Naive B cell (primary cell): ENCODE measurements at places on chromosomes 5 and 9.

- DNase-seq = no peak
Observed at GRCh38 chr9:79610791-79611614, 39.2 kb downstream of the TLE4 start.

- no peak for DNase-seq
Observed at GRCh38 chr5:121199216-121199999, 652.3 kb upstream of the FTMT start.

DNA sequence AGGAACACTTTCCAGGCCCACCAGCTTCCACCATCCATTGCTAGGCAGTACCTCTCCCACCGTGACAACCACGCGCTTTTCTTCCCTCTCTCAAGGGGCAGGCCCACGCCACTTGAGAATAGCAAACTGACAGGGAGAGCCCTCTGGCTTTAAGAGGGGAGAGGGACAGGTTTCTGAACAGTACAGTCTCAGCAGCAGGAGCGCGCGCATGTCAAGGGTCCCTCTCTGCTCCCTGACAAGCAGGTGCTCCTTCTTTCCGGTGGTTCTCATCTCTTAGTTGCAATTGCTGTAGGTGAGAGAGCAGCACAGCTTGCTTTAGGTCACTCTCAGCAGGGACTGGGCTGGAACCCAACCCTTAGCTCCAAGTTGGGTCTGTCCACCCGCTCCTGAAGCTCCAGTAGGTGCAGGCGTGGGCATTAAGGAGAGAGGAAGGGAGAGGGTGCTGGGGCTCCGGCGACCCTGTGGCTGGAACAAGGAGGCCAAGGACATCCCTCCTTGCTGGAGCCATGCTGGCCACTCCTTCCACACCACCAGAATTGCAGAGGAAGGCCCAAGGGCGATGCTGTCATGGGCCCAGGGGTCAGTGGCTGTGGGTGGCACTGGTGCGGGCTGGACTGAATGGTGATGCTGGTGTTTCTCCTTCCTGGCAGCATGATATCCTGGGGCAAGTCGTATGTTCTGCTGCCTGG lies 9.0 kb upstream of the PHF2 start:
- no peak for DNase-seq

- DNase-seq = no peak
Observed at GRCh38 chr5:171911152-171911551, 95.3 kb downstream of the FBXW11 start.

DNA sequence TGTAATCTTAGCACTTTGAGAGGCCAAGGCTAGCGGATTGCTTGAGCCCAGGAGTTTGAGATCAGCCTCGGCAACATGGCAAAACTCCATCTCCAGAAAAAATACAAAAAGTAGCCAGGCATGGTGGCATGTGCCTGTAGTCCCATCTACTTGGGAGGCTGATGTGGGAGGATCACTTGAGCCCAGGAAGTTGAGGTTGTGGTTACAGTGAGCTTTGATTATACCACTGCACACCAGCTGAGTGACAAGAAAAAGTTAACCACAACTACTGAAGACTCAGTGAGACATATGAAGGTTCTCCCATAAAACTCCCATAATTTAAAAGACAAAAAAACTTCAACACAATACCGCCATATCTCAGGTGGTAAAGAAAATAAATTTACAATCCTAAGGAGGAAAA lies 98.0 kb downstream of the NR6A1 start:
- no peak for DNase-seq

DNA sequence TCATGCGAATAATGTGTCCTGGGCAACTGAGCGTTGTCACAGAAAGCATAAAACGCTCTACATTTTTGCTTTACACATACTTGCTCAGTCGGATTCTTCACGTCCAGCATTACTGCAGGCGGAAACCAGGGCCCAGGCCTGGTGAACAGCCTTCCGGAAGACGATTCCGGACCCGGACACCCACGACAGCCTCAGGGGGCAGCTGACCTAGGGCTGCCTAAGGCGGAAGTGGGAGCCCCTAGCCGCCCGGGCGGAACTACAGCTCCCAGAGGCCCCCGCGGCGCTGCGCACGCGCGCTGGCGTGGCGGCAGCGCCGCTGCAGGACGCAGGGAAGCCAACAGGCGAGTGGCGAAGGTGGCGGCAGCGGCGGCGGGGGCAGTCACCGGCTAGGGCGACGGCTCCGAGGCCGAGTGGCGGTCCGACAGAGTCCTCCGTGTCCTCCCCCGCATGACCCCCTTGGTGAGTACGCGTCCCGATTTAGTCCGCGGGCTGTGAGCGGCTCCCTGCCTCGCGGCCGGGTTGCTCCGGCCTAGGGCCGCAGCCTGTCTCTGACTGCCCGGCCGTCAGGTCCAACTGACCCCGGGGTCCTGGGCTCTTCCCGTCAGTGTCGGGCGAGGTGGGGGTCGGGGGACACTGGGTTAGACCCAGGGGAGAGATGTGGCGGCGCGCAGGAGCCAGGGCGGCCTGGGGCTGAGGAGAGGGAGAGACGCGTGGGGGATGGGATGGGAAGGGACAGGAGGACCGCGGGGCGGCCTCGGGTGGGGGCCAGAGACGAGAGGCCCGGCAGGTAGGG lies at the start of gene GAPVD1:
Gene GAPVD1 (plus strand): TSS at position 326 of the 793 bp plus-strand sequence. CDS start 37,096 bp downstream, outside the sequence.
- DNase-seq = peak; percentile 96

- no peak for DNase-seq
Observed at GRCh38 chr9:114446036-114446435, 58.3 kb upstream of the AKNA start.
